ENCODE measurements at places on chromosomes 4 and X.

DNA sequence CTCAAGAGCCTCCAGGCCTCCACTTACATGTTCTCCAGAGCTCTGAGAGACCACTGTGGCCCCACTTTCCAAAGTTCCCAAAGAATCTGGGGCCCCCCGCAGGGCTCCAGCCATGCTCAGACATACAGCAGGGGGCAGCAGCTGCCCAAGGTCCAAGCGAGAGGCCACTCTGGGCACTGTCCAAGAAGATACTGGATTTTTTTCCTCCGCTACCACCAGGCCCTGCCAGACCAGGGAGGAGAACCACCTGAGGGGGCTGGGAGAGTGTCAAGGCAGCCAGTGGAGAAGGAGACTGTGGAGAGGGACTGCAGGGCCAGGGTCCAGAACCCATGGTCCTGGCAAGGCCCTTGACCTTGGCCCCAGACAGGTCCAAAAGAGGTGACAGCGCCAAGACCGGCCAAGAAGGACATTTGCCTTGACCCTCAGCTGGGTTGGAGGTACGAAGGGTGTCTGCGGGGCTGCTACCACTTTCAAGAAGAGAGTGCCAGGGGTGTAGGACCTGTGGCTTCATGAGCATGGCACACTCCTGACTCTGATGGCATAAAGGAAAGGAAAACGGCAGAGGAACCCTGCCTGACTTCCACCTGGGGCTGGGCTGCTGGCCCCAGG is 5.3 kb downstream of the EMD start:
- H3K4me3 ChIP-seq: no peak overlapping the region
- peaks cover 2% of the 10 kb centered on the region for H3K36me3 ChIP-seq
- H3K4me1 ChIP-seq: peaks cover 11% of the 10 kb centered on the region

DNA sequence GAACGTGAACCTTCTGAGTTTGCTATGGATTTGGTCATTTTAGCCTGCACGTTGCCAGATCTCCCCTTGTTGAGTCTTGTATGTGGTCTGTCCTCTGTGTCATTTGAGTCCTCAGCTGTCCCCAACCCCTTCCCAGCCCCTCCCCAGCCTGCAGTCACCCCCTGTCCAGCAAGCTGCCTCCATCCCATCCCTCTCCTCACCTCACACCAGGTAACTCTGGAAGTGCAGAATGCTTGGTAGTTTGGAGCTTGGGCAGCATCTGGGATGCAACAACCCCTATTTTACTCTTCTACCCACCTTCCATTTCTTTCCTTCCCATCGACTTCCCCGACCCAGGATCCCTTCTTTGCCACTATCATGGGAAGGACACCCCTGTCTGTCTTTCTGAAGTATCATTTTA is 18.4 kb downstream of the GABRQ start:
- H3K4me1 ChIP-seq: no peaks in the 10 kb centered on the region
- H3K27ac ChIP-seq: no peak overlapping the region
- no peak for DNase-seq
- no peaks in the 10 kb centered on the region for H3K36me3 ChIP-seq
- H3K4me3 ChIP-seq: no peak overlapping the region

- H3K27ac ChIP-seq: no peak overlapping the region
- H3K27me3 ChIP-seq: no peaks in the 10 kb centered on the region
- no peak for DNase-seq
- no peaks in the 10 kb centered on the region for H3K4me1 ChIP-seq
Measured at GRCh38 chr4:75180790-75181776, 248.2 kb downstream of the PARM1 start.

- H3K36me3 ChIP-seq: no peaks in the 10 kb centered on the region
- no peak for DNase-seq
- H3K4me1 ChIP-seq: no peaks in the 10 kb centered on the region
- H3K4me3 ChIP-seq: no peak overlapping the region
- H3K27me3 ChIP-seq: no peaks in the 10 kb centered on the region
- no peak overlapping the region for H3K27ac ChIP-seq
Measured at GRCh38 chrX:56000174-56000573, 232.0 kb upstream of the KLF8 start.

DNA sequence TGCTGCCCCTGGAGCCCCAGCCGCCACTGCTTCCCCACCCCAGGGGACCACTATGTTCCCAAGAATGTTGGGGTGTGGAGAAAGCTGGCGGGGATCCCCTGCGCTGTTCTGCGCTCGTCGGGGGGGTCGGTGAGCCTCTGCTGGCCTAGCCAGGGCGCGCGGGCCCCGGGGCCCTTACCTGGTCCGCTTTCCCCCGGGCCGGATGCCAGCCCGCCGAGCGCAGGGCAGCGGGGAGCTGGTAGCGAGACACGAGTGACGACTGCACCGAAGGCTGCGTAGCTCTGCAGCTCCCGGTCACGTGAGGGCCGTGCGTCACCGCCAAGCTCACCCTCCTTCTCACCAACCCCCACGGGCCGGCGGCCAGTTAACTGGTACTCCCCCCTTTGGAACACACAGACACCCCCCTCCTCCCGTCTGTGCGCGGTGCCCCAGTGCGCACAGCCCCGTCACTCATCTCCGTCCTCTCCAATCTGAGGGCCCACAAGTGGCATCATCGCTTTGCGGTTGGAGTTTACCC is at the start of gene BEX1:
BEX1 (minus strand) TSS at position 254 of the 517 bp plus-strand sequence. CDS start 897 bp downstream, outside the sequence.
- no peak within 1 kb of the TSS for H3K27ac ChIP-seq
- no peaks in the 10 kb centered on the region for H3K36me3 ChIP-seq
- H3K4me3 ChIP-seq: no peak within 1 kb of the TSS
- no peaks in the 10 kb centered on the region for H3K4me1 ChIP-seq
- no peak for DNase-seq
- peaks cover 5% of the 10 kb centered on the region for H3K27me3 ChIP-seq

- no peak overlapping the region for H3K27ac ChIP-seq
- DNase-seq: no peak
- H3K36me3 ChIP-seq: no peaks in the 10 kb centered on the region
Measured at GRCh38 chr4:43243433-43244116, 351.1 kb downstream of the GRXCR1 start.

GRCh38 chrX:70022616-70023015 is 27.1 kb downstream of the AWAT2 start:
- no peak overlapping the region for H3K27ac ChIP-seq
- peaks cover 29% of the 10 kb centered on the region for H3K4me1 ChIP-seq
- H3K4me3 ChIP-seq: no peak overlapping the region

- peaks cover 9% of the 10 kb centered on the region for H3K27me3 ChIP-seq
- H3K4me3 ChIP-seq: peak overlapping the region; percentile 92
- peaks cover 42% of the 10 kb centered on the region for H3K4me1 ChIP-seq
- H3K27ac ChIP-seq: peak overlapping the region; percentile 90
Measured at GRCh38 chrX:119605464-119606279, 552 bp downstream of the NKRF start.

DNA sequence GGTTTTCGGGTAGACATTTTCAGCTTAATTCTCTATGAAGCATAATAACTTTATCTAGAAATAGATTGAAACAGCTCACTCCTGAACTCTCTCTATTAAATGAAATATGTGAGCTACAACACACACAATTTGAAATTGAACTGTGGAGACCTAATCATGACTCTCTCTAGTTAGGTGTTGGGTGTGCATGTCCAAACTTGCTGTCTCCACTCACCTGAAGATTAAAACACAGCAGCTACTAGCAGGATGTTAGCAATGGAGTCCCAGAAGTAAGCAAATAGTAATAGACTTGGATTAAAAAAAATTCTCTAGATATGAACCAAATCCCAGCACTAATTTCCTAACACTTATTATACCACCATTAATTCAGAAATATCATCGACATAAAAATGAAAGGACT is 173.1 kb downstream of the FSTL5 start:
- no peak overlapping the region for H3K27ac ChIP-seq
- no peaks in the 10 kb centered on the region for H3K36me3 ChIP-seq
- no peak for DNase-seq
- no peaks in the 10 kb centered on the region for H3K4me1 ChIP-seq
- no peak overlapping the region for H3K4me3 ChIP-seq
- no peaks in the 10 kb centered on the region for H3K27me3 ChIP-seq

- peaks cover 4% of the 10 kb centered on the region for H3K27me3 ChIP-seq
- H3K36me3 ChIP-seq: no peaks in the 10 kb centered on the region
- H3K4me3 ChIP-seq: no peak overlapping the region
- H3K27ac ChIP-seq: no peak overlapping the region
- DNase-seq: no peak
Measured at GRCh38 chr4:119750771-119751170, 122.2 kb upstream of the PDE5A start.

DNA sequence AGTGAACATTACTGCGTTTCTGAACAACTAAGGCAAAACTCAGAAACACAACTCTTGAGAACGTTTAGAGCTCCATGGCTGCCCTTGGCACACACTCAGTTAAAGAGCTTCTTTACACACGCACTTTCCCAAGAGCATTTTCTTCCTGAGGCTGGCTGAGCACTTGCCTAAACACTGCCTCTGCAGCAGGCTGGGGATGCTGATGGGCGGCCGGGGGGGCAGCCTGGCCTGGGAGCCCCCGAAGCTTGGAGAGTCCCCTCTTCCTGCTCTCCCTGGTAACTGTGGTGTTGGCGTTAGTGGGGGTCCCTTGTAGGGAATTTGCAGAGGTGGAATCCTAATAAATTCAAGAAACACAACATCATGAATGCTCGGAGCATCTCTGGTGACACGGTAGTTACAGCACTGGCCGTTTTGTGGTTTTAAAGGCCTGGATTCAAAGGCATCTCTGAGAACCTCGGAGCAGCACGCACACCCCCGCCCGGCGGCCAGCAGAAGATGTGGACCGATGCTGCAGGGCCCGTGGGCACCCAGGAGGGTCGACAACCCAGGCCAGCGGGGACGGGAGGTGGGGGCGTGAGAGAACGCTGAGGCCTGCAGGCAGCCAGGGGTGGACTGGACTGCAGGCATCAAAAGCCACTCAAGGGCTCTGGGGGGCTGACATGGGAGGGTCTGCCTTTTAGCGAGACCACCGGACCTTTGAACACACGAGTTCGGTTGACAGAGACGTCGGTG is 45.4 kb downstream of the FGFRL1 start:
- DNase-seq: no peak
- H3K4me3 ChIP-seq: no peak overlapping the region
- H3K36me3 ChIP-seq: no peaks in the 10 kb centered on the region
- peaks cover 12% of the 10 kb centered on the region for H3K4me1 ChIP-seq
- H3K27ac ChIP-seq: no peak overlapping the region

GRCh38 chr4:15400981-15401671 is 26.7 kb upstream of the C1QTNF7 start:
- H3K4me3 ChIP-seq: peak overlapping the region; percentile 5
- DNase-seq: peak; percentile 32
- H3K27me3 ChIP-seq: peaks cover 8% of the 10 kb centered on the region
- no peaks in the 10 kb centered on the region for H3K36me3 ChIP-seq
- peaks cover 20% of the 10 kb centered on the region for H3K4me1 ChIP-seq

DNA sequence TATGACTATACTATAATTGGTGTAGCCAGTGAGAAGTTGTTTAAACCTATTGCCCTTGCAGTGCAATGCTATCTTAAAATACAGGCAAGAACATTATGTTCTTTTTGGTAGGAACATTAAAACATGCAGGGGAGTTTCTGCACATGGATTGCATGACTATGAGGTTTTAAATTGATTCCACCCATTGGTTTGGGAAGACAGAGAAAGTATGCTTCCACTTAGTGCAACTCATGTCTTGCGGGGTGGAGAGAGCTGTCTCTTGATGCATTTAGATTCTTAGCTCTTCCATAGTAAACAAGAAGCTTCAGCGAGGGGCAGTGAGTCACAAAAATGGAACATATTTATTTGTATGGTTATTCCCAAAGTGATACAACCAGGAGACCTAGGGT is 39.5 kb upstream of the RASL11B start:
- H3K27ac ChIP-seq: no peak overlapping the region
- DNase-seq: no peak
- H3K4me1 ChIP-seq: peaks cover 21% of the 10 kb centered on the region
- no peak overlapping the region for H3K4me3 ChIP-seq

DNA sequence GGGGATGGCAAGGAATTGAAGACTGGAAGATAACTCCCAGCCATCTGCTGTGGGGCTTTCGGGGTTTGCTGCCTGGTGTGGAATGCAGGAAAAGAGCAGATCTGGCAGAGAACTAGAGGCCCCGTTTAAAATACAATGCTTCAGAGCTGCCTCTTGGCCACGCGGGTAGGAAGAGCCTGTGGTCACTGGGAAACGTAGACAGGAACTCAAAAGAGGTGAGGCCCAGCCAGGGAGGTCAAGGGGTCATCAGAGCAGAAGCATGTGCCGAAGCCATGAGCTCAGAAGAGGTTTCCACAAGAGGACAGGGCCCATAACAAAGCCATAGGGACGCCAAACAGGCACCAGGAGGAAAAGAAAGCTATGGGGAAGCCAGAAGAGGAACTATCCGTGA is 14.5 kb upstream of the STS start:
- no peaks in the 10 kb centered on the region for H3K36me3 ChIP-seq
- peaks cover 14% of the 10 kb centered on the region for H3K4me1 ChIP-seq
- no peak for DNase-seq

DNA sequence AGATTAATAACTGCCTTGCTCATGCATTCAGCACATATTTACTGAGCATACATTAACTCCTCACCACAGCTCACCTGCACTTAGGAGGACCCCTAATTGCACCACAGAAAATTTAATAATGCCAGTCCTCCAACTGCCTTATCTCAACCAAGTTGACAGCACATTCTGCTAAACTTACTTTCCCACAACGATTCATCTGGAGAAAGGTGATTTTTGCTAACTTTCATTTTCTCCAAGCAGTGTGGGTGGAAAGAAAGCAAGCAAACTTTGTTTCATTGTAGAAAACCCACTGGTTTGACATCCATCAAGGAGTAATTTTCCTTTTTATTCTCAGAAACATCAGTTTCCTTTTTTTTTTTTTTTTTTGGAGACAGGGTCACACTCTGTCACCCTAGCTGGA is 49.1 kb downstream of the RASGEF1B start:
- H3K27ac ChIP-seq: no peak overlapping the region
- H3K27me3 ChIP-seq: no peaks in the 10 kb centered on the region
- no peak overlapping the region for H3K4me3 ChIP-seq
- H3K4me1 ChIP-seq: no peaks in the 10 kb centered on the region

DNA sequence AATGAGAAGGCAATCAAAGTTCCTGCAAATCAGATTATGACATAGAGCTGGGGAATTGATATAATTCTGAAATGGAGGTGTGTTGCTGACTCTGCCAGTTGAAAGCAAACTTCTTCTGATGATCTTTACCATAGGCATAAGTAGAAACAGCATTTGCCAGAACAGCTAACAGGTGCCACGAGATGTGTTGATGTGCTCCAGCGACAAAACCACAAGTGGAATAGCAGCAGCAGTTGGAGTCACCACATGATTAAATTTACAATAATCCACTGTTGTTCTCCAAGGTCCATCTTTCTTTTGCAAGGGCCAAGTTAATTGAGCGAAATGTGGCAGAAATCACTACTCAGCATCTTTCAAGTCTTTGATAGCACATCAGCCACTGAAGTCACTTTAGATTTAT is 3.7 kb upstream of the OSTC start:
- no peaks in the 10 kb centered on the region for H3K36me3 ChIP-seq
- no peak for DNase-seq
- H3K4me1 ChIP-seq: peaks cover 19% of the 10 kb centered on the region

GRCh38 chr4:139470997-139471665 is 17.2 kb downstream of the RAB33B start:
- no peaks in the 10 kb centered on the region for H3K27me3 ChIP-seq
- H3K4me1 ChIP-seq: no peaks in the 10 kb centered on the region
- no peak for DNase-seq

GRCh38 chrX:24426921-24427746 is 38.0 kb upstream of the PDK3 start:
- no peaks in the 10 kb centered on the region for H3K4me1 ChIP-seq
- DNase-seq: no peak
- H3K4me3 ChIP-seq: no peak overlapping the region
